ENCODE measurements at places on chromosomes 7 and 10.

- DNase-seq, result no peak
Observed at GRCh38 chr7:29139796-29140195, 6.5 kb downstream of the CPVL start.

DNA sequence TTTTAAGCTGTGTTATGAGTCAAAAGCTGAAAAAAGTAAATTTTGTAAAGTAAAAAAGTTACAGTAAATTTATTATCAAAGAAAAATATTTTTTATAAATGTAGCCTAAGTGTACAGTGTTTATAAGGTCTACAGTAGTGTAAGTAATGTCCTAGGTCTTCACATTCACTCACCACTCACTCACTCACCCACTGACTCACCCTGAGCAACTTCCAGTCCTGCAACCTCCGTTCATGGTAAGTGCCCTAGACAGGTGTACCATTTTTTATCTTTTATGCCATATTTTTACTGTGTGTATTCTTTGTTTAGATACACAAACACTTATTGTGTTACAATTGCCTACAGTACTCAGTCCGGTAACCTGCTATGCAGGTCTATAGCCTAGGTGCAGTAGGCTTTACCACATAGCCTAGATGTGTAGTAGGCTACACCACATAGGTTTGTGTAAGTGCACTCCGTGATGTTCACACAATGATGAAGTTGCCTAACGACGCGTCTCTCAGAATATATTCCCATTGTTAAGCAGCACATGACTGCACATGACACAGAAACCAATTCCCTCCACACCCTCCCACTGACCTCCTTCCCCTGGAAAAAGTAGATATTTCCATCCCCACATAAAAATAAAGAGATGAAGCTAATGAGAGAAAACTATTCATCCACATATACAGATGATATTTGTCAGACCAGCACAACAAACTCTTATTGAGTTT lies 44.8 kb upstream of the FGL2 start:
- no peak for DNase-seq

- no peak for DNase-seq
Observed at GRCh38 chr7:159020987-159021386, 123.7 kb downstream of the VIPR2 start.

GRCh38 chr10:761376-761775 lies 71.9 kb upstream of the DIP2C start:
- DNase-seq, result no peak

GRCh38 chr7:129134356-129134987 lies 10.0 kb upstream of the TSPAN33 start:
- no peak for DNase-seq

DNA sequence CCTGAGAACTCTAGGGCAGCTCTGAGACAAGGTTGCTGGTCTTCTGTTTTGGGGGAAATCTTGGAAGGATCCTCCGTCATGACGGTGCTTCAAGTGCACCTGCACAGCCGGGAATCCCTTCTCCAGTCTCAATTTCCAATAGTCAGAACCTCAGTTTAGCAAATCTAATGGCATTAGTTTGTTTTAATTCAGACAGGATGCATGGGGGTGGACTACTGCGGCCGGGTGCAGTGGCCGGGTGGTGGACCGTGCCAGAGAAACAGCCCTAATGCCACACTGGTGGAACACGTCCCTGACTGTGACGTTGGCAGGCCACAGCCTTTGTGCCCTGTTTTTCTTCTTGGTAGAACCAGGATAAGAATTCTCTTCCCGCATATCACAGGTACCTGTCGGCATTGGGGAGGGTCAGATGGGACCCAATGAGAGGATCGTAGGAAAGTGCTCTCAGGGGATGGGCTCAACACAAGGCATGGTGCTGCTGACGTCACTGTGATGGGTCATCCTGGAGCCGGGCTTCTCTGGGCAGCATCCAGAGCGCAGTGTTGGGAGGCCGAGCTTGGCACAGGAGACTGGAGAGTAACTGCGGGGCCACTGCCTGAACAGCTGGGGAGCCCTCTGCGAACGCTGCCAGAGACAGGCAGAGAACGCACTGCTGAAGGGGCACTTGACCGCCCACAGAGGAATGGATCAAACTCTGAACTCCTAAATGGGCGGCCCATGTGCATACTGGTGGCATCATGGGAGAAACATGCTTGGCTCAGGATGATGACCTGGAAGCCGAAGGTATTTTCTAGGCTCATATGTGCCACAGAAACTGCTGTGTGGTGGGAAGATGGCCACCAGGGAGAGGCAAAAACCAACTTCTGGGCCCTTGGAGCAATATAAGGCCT lies 313.8 kb upstream of the SHH start:
- DNase-seq, result no peak

GRCh38 chr7:128830231-128831177 lies at the start of gene FLNC:
FLNC (plus strand) TSS chr7:128830406; CDS start chr7:128830638, 232 bp downstream.
- no peak for DNase-seq

DNA sequence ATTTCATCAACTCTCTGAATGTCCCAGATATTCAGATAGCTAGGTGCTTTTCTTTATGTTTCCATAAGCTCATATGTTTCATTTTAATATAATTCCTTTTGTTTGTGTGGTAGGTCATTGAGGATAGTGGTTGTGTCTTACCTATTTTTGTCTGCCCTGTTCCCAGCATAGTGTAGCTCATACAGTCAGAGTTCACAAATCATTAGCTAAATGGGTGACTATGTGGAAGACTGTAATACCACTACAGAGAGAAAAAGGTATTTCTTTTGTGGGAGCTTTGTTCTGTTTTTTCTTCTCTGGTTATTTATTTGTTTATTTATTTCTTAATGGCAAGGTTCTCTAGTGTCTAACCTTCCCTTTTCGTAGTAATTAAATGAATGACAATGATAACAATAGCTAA lies 39.8 kb downstream of the EXOC4 start:
- DNase-seq, result no peak

GRCh38 chr10:122461367-122461728 lies at the start of gene HTRA1:
HTRA1 (plus strand) TSS chr10:122461553; CDS start chr10:122461653, 100 bp downstream.
- peak; percentile 73 for DNase-seq

Data from pancreas (tissue), 10 donors.